ENCODE measurements at places on chromosomes 7 and 10.
A peak's percentile ranks its signal among the peaks of the same experiment; 100 is the strongest.

DNA sequence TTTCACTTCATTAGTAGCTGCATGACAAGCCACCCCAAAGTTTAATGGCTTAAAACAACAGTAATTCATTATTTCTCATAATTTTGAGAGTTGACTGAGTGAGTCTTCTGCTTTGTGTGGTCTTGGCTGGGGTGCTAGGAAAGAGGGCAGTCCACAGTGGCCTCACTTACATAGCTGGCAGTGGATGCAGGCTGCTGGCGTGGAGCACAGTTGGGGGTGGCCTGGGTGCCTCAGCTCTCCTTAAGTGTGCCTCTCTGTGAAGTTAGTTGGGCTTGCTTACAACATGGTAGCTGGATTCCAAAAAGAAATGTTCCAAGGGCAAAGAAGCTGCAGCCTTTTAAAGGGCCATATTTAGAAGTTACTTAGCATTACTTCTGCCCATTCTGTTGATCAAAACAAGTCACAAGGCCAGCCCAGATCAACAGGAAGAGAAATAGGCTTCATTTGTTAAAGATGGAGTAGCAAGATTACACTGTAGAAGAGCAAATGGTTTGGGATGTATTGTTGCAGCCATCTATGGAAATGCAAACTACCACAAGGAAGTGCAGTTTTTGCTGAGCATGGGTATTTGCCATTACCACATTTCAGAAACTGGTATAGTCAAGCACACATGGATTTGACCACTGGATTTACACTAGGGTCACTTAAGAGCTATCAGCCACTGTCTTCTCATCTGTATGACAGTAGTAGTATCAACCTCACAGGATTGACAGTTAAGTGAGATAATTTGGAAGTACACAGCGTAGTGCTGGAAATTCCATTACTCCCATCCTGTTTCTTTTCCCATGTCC, 33.6 kb downstream of the ZEB1 start:
- no peak for DNase-seq

DNA sequence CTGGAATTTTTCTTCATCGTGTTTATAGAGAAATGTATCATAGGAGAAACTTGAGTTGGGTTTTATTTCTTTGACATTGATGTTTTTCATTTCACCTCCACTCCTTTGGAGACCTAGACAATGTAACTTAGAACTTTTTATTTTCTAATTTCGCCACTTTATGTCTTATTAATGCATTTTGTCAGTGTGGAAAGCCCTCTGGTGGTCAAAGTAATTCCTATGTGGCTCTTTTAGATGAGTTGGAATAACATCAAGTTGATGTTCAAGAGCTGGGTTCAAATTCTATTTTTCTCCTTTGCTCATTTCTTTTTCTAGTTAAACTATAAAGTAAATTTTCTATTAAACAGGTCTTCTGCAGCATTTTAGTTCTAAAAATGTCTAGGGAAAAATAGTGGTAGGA, 478.6 kb downstream of the LRMDA start:
- no peak for DNase-seq

DNA sequence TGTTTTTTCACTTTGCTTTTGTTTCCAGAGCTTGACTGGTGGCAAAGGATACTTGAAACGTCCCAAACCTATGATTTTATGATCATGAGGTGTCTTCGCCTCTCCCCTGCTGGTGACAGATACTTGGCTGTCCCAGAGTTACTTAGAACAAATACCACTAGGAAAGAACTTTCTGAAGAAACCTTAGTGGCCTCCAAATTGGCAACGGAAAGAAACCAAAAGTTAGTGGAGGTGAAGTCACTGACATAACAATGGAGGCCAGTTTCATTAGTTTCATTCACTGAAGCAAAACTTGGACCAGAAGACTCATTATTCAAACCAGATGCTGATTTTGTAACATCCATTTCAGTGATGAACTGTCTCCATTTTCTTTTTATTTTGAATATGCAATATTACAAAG, 68.6 kb downstream of the JAZF1 start:
- DNase-seq = no peak

DNA sequence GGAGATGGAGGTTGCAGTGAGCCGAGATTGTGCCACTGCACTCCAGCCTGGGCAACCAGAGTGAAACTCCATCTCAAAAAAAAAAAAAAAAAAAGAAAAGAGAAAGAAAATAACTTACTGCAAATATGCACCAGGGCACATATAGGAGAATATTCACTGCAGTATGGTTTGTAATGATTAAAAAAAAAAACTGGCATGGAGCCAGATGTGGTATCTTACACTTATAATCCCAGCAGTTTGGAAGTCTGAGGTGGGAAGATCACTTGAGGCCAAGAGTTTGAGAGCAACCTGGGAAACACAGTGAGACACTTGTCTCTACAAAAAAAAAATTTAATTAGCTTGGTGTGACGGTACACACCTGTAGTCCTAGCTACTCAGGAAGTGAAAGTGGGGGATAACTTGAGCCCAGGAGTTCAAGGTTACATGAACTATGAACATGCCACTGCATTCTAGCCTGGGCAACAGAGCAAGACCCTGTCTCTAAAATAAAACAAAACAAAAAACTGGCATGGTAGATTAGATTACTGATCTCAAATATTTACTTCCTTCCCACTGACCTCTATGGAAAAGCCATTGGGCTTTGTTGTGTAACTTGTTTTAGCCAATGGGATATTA, 85.6 kb downstream of the MICU1 start:
- no peak for DNase-seq

- DNase-seq = no peak
These were observed 8.2 kb upstream of the MTPAP start for GRCh38 chr10:30357075-30357801.

- DNase-seq = peak; percentile 56
These were observed 166.8 kb upstream of the ASAH2 start for GRCh38 chr10:50417886-50418830.

GRCh38 chr7:100675105-100675451, 1.5 kb downstream of the GNB2 start:
- DNase-seq = no peak

- no peak for DNase-seq
These were observed 6.6 kb upstream of the TMEM184A start for GRCh38 chr7:1562597-1563051.

GRCh38 chr10:1156616-1156886, 100.4 kb downstream of the WDR37 start:
- DNase-seq = no peak
